ENCODE measurements at places on chromosomes 3 and 15.

- DNase-seq: no peak
Measured at GRCh38 chr3:21804330-21804729, 53.3 kb upstream of the ZNF385D start.

DNA sequence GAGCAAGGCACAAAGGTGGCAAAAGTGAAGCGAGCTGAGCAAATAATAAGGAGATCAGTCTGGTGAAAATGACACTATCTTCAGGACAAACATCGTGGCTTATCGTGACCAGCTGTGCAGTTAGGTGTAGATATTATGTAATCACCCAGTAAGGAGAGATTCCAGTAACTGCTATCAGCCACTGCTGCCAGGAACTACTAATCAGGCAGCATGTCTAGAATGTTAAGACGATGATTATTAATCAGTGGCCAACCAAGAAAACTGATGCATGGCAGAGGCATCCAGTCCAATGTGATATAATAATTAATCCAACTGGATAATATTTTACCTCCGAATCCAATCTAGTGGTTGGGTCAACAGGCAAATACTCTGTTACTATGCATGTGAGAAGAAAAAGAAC lies 252.7 kb upstream of the ZPLD1 start:
- no peak for DNase-seq

GRCh38 chr3:52704611-52705437 lies 767 bp downstream of the GLT8D1 start:
- DNase-seq: peak; percentile 41

GRCh38 chr15:33612721-33613304 lies 302.0 kb downstream of the RYR3 start:
- no peak for DNase-seq

DNA sequence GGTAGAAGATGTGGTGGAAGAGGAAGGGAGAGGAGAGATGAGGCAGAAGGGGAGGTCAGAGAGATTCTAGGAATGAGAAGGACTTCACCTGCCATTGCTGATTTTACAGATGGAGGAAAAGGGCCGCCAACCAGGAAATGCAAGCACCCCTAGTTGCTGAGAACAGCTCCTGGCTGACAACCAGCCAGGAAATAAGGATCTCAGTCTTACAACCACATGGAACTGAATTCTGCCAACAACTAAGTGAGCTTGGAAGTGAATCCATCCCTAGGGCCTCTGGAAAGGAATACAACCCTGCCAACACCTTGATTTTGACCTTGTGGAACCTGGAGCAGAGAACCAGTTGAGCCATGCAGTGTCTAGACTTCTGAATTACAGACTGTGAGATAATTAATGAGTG lies 86.6 kb downstream of the EDEM1 start:
- no peak for DNase-seq

DNA sequence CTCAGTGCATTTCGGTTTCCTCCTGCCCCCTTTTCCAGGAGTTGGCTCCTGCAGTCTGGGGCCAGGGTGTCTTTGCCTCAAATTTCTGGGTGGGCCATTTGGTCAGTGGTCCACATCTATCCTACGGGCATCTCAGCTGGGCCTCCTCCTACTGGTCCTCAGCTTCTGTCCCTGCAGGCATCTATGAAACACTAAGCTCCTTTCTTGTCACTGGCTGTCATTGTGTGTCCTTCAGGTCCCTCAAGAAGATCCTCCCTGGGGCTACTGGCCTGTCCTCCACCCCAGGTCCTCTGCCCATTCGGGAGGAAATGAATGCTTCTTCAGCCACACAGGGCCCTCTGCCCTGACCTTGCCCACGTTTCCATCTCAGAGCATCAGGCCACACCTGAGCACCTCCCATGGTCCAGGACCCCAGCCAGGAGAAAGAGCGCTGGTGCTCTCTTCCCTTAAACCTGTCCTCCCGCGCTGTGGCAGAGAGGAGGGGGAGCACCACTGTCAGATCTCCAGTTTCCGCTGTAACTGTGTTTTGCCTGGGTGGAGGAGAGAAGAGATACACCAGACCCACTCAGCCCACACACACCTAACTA lies 1.8 kb downstream of the PRR23E start:
- no peak for DNase-seq

DNA sequence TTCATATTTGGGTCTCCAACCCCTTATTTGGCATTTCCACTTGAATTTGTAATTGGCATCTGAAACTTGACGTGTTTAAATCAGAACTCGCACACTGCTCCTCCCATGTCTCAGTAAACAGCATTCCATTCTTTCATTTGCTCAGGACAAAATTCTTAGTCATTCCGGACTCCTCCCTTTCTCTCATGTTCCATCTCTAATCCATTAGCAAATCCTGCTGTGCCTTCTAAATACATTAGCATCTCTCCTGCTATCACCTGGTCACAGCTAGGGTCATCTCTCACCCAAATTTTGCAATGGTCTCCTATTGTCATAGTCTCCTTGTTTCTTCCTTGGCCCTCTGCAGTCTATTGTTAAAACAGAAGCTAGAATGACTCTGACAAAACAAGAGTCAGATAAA lies 119.9 kb upstream of the CADPS start:
- DNase-seq: no peak

- peak; percentile 40 for DNase-seq
Measured at GRCh38 chr15:37289109-37289765, 188.9 kb upstream of the MEIS2 start.

DNA sequence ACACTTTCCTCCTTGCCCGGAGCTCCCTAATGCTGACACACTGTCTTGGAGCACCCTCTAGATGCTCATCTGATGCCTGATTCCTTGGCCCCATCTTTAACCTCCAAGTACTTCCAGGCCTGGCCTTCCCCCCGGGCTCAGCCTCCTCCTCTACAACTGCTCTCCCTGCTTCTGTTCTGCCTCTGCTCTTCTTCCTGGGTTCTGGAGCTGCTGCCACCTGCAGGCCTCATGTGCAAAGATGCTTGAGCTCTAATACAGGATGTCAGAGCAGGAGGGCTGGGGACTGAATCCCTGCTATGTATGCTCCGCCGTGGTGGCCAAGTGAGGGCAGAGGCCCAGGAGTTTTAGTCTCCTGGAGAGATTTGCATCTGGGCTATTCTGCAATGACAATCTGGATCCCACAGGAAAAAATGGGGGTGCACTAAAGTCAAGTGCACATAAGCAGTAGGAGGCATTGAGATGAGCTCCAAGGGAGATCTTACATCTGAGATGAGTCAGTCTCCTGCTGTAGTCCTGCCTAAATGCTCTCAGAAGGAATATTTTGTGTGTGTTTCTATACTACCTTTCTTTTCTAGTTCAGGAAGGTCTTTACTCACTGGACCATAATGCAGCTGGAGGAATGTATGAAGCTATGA lies 296.3 kb downstream of the UACA start:
- DNase-seq: peak; percentile 67

DNA sequence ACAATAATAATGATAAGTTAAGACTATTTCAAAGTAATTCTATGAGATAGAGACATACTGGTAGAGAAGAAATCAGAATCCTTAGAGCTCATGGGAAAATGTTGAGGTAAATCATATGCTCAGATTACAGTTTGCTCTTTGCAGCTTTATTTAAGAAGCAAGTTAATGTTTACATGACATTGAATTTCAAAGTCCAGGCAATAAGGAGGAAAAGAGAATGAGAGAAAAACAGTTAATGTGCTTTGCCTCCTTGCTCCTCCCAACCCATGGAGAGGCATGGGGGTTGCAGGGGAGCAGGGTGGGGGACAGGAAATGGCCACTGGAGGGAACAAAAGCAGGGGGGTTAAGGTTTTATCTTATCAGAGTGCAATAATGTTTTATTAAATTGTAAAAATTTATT lies 42.2 kb upstream of the ZBTB38 start:
- no peak for DNase-seq

DNA sequence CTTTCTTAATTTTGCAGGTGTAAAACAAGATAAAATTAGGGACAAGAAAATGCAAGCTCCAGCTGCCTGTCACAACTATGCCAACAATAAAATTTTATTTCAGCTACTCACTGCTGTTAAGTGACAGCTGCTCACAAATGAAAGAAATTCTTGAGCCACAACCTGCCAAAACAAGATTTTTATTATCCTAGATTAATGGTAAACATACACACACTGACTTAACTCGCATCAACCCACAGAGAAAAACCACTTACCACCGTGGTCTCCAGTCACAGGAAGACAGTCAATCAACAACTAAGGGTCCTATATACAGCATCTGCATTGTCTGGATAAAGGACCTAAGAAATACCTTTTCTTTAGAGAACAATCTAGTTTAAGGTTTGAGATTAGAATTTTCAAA lies 31.3 kb downstream of the EFL1 start:
- DNase-seq: no peak

DNA sequence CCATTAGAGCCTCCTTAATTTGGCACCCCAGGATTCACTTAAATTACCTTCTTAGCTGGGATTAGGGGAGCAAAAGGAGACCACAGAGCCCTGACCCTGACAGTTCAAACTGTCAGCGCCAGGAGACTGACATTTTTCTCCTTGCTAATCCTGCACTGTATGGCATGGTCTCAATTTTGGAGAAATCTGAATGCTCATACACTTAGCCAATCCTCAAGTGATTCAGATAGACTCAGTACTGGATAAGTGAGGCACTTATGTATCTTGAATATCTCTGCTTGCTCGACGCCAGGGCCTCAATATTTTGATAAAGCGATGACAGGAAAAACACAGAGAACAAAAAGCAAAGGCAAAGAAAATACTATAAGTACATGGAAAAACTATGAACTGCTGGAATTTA lies 375.9 kb upstream of the WNT5A start:
- no peak for DNase-seq

DNA sequence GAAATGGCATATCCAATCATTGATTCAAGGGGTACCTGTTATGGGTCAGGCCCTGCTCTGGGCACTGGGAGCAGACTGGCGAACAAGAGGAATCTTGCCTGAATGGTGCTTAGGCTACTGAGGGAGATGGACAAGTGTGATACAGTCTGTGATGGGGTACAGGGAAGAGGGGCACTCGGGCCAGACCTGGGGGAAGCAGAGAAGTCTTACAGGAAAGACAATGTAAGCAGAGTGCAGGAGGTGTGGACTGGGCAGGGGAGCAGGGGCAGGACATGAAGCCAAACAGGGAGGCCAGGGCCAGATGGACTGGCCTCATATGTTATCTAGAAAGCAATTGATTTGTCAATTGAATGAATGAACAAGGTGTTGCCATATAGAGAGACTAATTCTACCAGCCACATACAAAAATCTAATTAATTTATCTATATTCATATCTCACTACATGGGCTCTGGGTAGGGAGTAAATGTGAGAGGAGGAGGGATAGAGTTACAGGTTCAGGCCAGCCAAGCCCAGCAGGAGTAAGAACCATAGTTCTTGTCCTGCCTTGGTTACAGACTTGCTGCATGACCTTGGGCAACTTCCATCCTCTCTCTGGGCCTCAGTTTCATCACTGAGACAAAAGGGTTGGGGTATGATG lies 3.6 kb upstream of the IGDCC4 start:
- DNase-seq: no peak

DNA sequence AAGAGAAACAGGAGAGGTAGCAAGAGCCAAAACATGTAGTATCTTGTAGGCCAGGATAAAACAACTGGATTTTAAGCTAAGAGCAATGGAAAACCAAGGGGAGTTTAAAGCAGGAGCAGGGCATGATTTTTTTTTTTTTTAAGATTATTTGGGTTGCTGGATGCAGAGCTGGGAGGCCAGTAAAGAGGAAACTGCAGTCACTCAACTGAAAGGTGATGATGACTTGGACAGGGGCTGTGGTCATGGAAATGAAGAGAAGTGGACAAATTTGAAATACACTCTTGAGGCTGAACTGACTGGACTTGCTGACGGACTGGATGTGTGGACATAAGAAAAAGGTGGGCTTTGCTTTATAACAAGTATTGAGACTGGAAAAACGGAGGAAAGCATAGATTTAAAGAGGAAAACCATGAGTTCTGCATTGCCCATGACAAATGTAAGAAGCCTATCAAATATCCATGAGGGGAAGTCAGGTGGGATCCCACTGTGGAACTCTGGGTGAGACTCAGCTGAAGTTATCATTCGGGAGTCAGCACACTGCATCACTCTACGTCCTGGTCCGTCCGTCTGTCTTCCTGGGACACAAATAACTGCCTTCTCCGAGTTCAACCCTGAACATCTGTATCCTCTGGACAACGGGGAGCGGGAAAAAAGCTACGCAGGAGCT lies 688 bp downstream of the XPC start:
- peak; percentile 49 for DNase-seq

DNA sequence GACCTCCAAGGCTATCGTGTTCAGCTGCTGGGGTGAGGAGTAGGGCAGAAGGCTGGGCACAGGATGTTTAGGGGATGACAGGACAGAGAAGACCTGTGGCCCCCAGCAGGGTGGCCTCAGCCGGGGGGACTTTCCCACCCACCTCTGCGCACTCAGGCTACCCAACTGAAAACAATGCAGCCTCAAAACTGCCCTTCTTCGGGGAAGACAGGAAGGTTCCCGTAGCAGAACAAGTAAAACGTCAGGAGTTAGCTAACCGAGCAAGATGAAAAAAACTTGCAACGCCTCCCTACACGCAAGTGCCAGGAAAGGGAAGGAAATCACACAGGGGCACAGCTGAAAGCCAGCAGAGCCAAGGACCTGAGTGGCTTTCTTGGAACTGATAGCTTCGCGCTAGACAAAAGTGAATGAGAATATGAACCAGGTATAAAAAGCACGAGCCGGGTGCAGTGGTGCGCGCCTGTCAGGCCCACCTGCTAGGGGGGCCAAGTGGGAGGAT lies 38.4 kb upstream of the FURIN start:
- no peak for DNase-seq

DNA sequence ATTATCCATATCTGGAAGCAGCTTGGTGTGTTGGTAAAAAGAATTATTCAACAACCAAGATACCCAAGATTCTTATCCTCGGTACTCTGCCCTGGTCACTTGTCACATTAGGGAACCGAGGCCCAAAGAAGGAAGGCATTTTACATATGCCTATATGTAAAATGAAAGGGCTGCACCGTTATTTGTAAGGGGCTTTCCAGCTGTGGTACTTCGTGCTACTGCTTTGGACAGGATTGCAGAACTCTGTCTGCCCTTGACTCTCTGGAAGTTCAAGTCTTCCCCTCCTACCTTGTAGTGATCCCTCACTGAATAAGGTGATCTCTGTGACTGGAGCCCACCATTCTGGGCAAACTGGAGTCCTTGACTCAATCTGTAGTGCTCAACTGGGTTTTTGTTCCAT lies 198.9 kb upstream of the TOPAZ1 start:
- no peak for DNase-seq

DNA sequence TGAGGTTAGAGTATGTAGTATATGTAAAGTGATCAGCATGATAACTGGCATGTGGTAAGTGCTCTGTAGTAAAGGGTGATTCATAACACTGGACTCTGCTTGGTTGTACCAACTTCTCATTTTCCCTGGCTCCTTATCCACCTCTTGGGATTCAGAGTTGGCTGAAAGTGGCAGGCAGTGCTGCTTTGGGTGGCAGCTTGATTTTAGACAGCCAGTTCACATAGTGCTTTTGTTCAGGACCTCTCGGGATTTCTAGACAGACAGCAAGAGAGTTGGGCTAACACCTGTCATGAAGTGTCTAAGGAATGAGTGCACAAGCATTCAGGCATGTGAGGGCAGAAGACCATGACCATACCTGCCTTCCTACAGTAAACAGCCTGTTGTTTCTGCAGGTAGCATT lies 69.0 kb downstream of the RBM6 start:
- DNase-seq: peak; percentile 47
